ENCODE measurements at places on chromosomes 2 and 18. TPM values are rescaled to one million over a fixed set of nuclear protein-coding genes. Genes with fewer than 3 reads are reported as not detected.

The GKN1 gene
- not detected for total RNA-seq

- DNase-seq, result no peak
Observed at GRCh38 chr2:183349091-183349490, 224.8 kb downstream of the NUP35 start.

DNA sequence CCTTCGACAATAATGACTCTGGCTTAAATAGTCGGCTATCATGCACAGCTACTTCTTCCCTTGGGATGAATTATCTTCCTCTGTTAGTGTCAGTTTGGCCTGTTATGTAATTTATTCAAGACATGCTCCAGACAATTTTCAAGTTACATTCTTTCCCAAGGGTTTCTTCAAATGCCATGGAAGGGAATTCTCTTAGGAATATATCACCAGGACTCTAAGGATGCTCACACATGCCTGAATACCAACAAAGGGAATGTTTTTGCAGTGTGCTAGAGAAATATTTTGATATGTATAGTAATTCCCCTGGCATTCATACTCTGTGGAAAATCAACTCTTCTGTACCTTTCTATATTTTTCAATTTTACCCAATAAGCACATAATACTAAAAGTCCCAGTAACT, 286.0 kb upstream of the KYNU start:
- DNase-seq, result no peak

GRCh38 chr2:205948883-205949282, 137.1 kb downstream of the INO80D start:
- DNase-seq, result no peak

The SERPINB11 gene
- total RNA-seq, result not detected

DNA sequence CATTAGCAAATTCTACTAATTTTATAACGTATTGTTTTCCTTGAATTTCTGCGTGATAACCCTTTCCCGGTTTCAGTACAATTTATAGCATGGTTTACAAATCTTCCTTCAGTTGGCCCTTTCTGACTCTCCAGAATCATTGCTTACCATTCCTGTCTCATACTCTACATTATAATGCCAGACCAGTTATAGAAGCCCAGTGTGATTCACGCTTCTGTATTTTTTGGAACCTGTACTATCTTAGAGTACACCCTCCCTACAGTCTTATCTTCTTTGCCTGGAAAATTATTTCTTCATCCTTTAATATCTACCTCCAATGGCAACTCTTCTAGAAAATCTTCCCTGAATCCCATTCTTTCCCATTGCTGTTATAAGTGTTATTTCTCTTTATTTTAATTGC, 391.6 kb upstream of the SYT4 start:
- no peak for DNase-seq

The TMEM150A gene
- 8.9 TPM for total RNA-seq

- peak; percentile 24 for DNase-seq
Observed at GRCh38 chr18:63131106-63131958, 188.2 kb downstream of the BCL2 start.
